ENCODE measurements at places on chromosomes 7 and 10. TPM values are rescaled to one million over a fixed set of nuclear protein-coding genes. Genes with fewer than 3 reads are reported as not detected.

- no peak for DNase-seq
Measured at GRCh38 chr7:142581341-142581740, 167.9 kb upstream of the PRSS1 start.

The LIPA gene
- total RNA-seq, result 62.0 TPM

GRCh38 chr10:97042716-97043562 is 142.8 kb downstream of the SLIT1 start:
- DNase-seq, result no peak

- DNase-seq, result no peak
Measured at GRCh38 chr7:93194386-93194785, 31.9 kb downstream of the HEPACAM2 start.

DNA sequence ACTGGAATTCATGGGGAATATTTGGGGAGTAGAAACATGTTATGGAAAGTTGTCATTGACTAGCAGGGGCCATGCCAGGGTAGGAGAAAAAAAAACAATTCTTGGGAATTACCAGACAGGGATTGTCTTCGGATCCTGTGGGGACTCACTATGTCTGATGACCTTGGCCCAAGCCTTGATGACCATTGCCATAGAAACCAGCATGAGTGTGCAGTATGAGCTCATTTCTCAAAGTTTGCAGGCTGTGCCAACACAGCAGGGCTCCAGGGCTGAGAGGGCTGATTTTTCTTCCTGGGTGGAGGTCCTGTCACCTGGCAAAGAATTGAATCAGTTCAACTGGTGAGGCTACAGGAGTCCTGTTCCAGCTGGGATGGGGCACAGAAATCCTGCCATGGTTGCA is 198.3 kb downstream of the ADRA2A start:
- no peak for DNase-seq

DNA sequence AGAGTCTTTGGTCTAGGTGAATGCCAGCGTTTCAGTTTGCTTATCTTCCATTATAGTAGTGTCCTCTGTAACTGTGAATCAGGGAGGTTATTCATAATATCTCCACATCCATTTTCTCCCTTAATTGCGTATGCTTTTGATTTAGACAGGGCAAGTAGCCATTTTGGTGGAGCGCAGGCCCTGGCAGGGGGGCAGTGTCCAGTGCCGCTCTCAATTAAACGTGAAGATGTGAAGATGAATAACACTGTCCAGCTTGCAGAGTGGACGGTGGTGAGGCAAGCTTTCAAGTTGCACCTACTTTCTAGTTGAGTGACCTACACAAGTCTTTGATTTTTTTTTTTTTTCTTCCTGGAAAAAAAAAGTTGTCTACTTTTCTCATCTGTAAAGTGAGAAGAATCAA is 4.5 kb downstream of the TSPAN14 start:
- DNase-seq, result no peak

DNA sequence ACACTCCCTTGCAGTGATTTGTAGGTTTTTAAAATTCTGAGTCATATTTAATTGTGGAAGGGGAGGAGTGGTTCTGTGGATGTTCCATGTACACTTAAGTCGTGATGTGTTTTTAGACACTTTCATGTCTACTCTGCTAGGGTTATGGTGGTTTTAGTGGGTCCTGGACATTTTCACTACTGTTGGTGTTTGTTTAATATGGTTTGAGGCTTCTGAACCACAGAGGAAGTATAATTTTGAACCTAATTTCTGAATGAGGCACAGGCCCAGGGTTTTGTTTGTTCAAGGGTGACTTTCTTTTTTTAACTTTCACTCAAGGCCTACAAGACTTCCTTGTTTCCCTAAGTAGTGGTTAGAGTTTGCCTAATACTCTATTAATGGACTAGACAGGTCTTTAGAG is 13.3 kb downstream of the SLC26A5 start:
- DNase-seq, result no peak

The DLX5 gene
- total RNA-seq, result not detected

- no peak for DNase-seq
Measured at GRCh38 chr10:102230264-102230860, 4.3 kb downstream of the ELOVL3 start.

GRCh38 chr10:43904301-43904700 is 255.6 kb upstream of the ZNF32 start:
- DNase-seq, result no peak

DNA sequence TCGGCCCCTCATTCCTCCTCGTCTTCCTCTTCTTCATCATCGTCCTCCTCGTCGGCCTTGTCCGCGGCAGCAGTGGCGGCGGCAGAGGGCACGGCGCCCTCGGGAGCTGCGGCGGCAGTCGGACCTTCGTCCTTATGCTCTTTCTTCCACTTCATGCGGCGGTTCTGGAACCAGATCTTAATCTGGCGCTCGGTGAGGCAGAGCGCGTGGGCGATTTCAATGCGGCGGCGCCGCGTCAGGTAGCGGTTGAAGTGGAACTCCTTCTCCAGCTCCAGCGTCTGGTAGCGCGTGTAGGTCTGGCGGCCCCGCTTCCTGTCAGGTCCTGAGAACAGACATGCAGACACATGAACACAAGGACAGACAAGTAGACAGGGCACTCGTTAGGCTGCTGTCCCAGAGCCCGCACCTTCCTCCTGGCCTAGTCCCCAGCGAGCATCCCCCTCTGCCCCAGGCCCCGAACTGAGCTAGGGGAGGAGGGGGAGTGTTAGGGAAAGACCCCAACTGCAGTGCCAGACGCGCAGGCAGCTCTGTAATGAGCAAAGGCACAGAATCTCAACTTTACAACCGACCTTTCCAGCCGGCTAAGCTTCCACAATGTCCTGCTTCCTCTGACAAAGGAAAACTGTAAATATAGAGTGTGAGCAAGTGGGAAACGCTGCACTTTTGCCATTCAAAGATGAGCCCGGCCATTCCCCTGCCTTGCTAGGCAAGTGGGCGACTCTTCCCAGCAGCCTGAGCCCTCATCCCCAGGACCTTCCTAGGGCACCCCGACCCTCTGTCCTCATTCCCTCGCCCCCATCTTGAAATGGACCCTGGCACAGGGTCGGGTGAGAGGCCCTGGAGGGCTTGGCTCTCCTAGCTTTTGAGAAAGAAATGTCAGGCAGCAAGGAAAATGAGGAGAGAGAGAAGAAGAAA is 1.3 kb downstream of the HOXA7 start:
- no peak for DNase-seq

The INMT gene
- 18.8 TPM for total RNA-seq

DNA sequence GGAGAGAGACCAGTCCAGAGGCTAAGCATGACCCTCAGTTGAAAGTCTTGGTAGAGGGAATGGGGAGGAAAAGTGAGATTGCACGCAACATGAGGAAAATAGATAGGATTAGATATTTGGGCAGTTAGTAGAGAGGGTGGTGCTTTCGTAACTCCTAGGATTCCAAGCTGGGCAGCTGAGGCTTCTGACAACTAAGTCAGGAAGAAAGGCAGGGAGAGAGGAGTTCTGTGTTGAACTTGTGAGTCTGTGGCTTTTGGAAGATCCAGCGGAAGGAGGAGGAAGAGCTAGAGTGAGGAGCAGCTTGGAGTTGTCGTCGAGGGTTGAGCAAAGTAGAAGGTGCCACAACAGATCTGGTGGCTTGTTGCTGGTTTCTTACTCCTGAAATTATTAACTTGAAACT is 21.8 kb downstream of the CUL1 start:
- DNase-seq, result no peak

The AKR1E2 gene
- 15.2 TPM for total RNA-seq

- DNase-seq, result no peak
Measured at GRCh38 chr7:92794831-92795230, 41.5 kb downstream of the CDK6 start.

GRCh38 chr7:22121702-22122474 is 176.2 kb upstream of the CDCA7L start:
- DNase-seq, result peak; percentile 29

- no peak for DNase-seq
Measured at GRCh38 chr10:131746241-131746711, 154.5 kb upstream of the PPP2R2D start.

- DNase-seq, result no peak
Measured at GRCh38 chr10:70510904-70511303, 32.3 kb downstream of the PALD1 start.

The SSC4D gene
- total RNA-seq, result 0.40 TPM

The CHST12 gene
- total RNA-seq, result 26.8 TPM

GRCh38 chr7:43757073-43757720 is 1.3 kb upstream of the BLVRA start:
- peak; percentile 5 for DNase-seq

DNA sequence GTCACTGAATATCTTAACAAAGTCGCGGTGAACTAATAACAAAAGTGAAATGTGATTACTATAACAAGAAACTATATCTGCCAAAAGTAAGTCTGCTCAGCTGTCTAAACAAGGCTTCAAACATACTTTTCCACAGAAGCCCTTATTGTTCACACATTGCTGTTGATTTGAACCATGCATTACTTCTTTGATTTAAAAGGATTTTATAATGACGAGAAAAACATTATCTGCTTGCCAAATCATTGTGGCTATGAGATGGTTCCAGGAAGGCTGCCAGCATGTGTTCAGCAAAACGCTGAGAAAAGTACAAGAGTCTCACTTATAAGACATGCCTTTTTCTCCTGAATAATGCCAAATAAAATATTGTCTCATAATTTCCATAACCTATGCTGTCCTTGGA is 24.4 kb downstream of the RNF133 start:
- no peak for DNase-seq

- no peak for DNase-seq
Measured at GRCh38 chr7:107304636-107305035, 135.8 kb downstream of the HBP1 start.

GRCh38 chr7:106016331-106016730 is 53.3 kb downstream of the CDHR3 start:
- no peak for DNase-seq

DNA sequence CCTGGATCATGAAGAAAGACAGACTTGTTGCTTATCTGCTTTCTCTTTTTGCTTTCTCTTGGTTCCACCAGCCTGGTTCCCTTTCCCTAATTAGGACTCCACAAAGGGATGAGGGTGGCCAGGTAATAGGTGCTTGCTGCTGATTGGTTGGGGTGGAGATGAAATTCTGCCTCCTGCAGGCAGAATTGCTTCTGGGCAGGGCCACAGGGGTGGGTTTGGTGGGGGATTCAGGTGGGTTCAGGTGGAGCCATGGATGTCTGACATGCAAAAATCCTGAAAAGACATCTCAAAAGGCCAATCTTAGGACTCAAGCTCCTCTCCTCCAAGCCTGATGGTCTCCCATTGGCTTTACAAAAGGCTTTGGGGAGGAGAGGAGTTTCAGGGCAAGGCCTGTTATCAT is 25.4 kb upstream of the ACHE start:
- DNase-seq, result no peak

The LDB1 gene
- 77.8 TPM for total RNA-seq

DNA sequence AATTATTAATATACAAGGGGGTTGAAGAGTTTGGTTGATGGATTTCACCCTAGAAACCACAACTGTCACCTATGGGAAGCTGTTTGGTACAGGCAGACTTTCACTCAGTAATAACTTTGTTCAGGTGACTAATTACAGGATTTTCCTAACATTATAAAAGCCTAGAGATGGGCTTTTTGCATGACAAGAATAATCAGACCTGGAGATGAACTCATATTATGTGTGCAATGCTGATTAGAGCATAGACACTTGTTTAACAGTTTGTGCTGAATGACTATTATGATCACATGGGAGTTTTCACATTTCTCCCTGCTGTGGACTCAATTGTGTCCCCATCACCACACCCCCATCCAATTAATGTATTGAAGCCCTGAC is 90.2 kb upstream of the STEAP4 start:
- no peak for DNase-seq

The GTF2IRD1 gene
- total RNA-seq, result 28.9 TPM

The RASA4B gene
- total RNA-seq, result 24.7 TPM

DNA sequence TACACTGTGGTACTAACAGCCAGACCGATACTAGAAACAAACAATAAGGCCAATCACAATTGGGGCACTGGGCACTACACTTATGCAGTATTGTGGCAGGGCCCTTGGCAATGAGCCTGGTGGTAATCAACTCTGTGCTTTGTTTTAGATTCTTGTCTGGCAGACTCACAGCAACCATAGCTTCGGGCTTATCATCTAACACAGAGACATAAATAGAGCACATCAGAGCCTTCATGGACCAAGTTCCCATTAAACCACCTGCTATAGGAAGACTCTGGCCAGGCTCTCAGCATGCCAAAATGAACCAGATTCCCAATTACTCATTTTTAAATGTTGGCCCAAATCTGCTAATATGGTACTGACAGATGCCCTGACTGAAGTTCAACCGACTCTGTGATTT is 218.6 kb downstream of the DGKI start:
- DNase-seq, result no peak

The GSAP gene
- 23.9 TPM for total RNA-seq

- DNase-seq, result no peak
Measured at GRCh38 chr7:14195871-14196270, 206.4 kb upstream of the ETV1 start.

DNA sequence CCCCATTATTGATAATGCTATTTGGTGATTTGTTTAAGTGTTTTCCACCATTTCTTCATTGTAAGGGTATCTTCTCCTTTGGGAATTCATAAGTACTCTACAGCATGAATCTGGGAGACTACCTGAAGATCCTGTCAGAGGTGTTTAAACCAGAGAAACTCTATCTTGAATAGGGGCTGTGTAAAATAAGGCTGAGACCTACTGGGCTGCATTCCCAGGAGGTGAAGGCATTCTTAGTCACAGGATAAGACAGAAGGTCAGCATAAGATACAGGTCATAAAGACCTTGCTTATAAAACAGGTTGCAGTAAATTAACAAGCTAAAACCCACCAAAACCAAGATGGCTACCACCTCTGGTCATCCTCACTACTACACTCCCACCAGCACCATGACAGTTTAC is 13.4 kb upstream of the OR2A5 start:
- DNase-seq, result no peak

The CACNA2D1 gene
- 17.2 TPM for total RNA-seq

- DNase-seq, result peak; percentile 24
Measured at GRCh38 chr7:83410989-83411591, 237.8 kb downstream of the SEMA3E start.

- no peak for DNase-seq
Measured at GRCh38 chr7:45656431-45656830, 82.3 kb downstream of the ADCY1 start.

The TMEM130 gene
- total RNA-seq, result 0.26 TPM

GRCh38 chr7:134891696-134892678 is 94.3 kb upstream of the AGBL3 start:
- no peak for DNase-seq

GRCh38 chr7:81330108-81330507 is 411.3 kb upstream of the SEMA3C start:
- DNase-seq, result no peak

DNA sequence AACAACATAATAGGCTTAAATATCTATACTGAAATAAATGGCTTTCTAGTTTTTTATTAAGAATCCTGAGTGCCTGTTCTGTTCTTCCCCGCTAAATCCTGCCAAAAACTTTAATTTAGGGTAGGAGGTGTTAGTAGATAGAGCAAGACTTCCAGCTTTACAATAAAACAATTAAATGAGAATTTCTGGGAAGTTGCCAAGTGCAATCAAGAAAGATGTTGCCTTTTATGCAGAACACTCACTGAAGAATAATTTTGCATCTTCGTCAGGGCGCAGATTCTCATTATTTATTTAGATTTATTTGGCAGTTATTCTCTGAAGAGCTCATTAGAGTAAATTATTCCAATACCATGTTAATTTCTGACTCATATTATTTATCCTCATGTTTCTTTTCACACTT is 103.2 kb upstream of the GPR141 start:
- no peak for DNase-seq

- DNase-seq, result no peak
Measured at GRCh38 chr10:88392222-88392621, 190.9 kb downstream of the RNLS start.

The OLAH gene
- total RNA-seq, result not detected
